ENCODE measurements at places on chromosomes 6 and 20.

- DNase-seq, result no peak
These were observed 42.1 kb upstream of the TMEM30A start for GRCh38 chr6:75326557-75327258.

GRCh38 chr6:105821027-105821426, 265.1 kb upstream of the PRDM1 start:
- DNase-seq, result no peak

- no peak for DNase-seq
These were observed 31.4 kb downstream of the PRDM1 start for GRCh38 chr6:106117579-106117978.

DNA sequence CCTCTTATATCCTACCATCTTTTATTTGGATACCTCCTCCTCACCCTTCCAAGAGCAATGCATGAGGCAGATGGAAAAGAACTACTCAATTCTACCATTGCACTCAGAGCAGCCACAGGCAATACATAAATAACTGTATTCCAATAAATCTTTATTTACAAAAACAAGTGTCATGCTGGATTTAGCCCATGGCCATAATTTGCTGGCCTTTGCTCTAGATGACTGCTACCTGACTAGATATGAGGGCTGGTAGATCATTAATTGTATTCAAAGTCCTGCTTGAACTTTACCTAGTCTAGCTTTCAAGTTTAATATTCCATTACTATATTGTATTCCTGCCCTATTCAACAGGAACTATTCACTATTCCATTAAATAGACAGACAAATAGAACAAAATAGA, 37.1 kb downstream of the AFG1L start:
- DNase-seq, result no peak

- DNase-seq, result no peak
These were observed 1.8 kb downstream of the OSER1 start for GRCh38 chr20:44208770-44209169.

DNA sequence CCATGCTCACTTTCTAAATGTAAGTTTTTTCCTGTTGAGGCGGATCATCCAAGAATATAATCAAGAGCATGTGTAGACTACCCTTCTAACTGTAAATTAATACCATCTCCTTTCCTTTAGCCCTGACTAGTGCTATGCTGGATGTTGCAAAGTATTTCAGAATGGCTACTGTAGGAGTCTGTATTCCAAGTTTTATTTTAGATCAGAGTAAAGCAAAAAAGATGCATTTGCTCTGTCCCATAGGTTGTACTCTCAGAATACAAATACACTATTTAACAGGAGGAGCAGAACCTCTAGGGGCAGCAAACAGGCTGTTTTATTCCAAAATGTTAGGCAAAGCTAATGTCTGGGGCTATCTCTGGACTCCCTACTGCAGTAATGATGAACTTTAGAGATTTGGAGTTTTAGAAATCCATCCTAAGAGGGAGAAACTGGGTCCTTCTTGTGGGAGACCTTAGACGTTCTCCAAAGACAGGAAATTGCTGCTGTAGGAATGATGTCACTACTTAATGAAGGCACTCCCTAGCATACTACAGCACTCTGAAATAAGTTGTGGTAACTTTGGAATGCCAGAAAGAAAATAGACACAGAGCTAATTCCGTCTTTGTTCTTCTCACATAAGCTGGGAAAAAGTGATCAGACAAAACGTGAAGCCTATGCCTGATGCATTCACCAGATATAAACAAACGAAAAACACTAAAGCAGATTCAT, 392.4 kb upstream of the HS3ST5 start:
- no peak for DNase-seq

DNA sequence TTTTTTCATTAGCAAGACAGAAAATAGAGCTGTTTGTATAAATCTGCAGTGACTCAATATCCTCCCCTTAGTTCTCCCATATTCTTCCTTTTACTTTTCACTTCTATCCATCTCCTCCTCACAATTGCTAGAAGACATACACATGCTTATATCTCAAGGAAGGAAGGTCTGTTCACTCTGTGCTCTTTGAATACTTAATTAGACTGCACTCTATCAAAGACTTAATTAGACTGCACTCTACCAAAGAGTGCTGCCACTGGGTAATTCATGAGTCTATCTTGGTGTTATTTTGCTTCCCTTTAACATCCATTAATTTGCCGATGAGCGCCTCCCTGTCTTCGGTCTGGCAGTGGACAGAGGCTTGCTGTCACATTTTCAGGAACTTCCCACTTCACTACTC, 241.9 kb downstream of the ADGB start:
- no peak for DNase-seq

DNA sequence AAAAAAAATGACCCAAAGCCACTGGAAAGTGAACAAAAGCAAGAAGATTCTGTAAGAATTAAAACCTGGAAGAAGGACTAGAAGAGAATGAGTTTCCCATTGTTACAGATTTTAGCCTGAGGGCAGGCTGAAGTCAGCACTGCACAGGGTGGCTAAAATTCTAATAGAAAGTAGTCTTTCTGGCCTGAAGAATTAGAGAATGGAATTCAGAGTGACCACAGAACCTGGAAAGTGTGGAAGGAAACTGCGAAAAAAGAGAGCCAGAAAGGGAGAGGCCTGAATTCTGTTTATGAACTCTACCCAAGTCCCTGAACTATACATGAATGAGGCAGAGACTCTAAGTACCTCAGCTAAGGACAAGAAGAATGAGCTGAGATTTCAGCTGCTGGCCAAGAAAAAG, 38.9 kb upstream of the FILIP1 start:
- no peak for DNase-seq

DNA sequence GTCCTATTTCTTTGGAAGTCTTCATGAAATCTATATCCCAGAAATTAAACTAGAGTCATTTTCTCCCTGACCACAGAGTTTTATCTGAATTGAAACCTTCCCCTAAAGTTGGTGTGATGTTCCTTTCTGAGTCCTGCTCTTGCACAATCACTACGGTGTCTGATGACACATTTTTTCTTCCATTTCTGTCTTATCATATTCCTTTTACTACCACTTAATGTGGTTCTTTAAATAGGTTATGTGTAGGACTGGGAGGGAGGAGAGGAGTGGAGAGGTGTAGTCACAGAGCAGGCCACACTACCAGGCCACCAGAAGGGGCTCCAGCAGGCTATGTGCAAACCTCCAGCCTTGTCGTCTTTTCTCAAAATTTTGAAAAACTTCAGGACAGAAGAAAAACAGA, 39.7 kb upstream of the ATXN1 start:
- no peak for DNase-seq

DNA sequence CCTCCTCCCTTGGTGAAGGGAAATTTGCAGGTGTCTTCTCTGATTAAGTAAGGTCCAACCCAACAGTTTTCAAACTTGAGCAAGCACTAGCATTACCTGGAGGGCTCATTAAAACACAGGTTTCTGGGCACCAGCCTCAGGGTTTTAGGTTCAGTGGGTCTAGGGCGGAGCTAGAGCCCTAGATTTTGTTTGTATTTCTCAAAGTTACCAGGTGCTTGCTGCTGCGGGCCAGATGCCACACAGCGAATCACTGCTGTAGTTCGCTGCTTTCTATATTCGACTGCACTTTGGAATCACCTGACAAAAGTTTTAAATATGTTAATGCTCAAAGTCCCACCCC, 869 bp downstream of the COL21A1 start:
- no peak for DNase-seq

DNA sequence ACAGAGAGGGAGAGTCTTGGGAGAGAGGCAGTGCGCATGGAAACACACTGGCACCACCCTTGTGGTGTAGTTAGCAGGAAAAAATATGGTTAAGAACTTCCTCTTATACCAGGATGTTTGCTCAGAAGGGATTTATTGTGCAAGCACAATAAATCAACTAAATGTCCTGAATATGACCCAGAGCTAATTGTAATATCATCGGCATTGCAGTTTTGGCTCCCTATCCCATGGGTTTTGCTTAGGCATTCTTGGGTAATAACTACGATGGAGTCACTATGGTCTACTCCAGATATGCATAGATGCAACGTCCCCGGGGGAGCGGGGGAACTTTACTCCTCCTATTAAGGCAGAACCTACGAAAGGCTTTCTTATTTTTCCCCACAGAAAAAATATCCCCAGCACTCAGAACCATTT, 751.6 kb downstream of the EYS start:
- no peak for DNase-seq

- no peak for DNase-seq
These were observed 2.3 kb downstream of the CPNE5 start for GRCh38 chr6:36837022-36837339.

DNA sequence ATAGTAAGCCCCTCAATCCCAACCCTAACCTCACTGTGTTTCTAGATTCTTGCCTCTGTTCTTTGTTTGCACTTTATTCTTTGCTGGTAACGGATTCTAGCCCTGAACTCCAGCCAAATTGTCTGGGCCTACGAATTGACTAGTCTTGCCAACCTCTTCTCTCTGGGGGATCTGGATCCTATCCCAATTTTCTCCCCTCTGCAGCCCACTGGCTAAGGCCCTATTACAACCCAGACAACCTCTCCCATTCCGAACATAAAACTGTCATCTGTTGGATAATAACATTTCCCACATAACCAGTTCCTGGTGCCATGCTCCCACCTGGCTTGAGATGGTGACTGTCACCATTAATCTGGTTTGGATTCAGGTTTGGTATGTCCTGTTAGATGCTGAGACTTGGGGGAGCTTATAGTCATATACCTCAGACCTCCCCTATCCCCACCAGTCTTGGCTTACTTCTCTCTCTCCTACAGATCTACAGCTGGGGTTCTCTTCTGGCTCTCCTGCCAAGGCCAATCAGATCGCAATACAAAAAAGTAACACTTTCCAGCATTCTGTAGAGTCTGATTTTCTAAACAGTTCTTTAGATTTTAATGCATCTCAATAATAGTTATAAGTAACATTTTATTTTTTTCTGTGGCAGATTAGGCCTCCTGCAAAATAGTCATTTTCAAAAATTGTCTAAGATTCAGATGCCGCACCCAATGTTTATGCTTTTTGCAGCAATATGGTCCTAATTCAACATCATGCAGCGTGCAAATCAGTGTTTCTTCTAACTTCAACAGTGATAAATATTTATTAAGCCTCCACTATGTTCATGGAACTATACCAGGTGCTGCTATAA, 29.8 kb upstream of the AHI1 start:
- DNase-seq, result no peak

DNA sequence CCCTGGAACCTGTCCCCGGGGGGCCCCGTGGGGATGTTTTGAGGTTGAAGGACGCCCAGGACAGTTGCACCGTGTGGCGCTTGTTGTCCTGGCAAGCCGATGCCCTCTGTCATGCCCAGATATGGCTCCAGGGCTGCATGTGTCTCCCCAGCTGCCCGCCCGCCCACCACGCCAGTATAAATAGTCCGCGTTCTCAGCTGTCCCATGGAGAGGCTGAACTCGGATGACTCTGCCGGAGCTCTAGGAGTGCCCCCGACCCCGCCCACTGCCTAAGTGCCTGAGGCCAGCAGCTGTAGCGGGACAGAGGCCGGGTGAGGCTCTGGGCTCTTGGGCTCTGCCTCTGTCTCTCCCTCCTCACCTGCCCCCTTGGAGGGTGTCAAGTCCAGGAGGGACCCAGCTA, 83.0 kb upstream of the GATA5 start:
- DNase-seq, result no peak

- DNase-seq, result no peak
These were observed 416 bp upstream of the POLR1H start for GRCh38 chr6:30060606-30061091.

DNA sequence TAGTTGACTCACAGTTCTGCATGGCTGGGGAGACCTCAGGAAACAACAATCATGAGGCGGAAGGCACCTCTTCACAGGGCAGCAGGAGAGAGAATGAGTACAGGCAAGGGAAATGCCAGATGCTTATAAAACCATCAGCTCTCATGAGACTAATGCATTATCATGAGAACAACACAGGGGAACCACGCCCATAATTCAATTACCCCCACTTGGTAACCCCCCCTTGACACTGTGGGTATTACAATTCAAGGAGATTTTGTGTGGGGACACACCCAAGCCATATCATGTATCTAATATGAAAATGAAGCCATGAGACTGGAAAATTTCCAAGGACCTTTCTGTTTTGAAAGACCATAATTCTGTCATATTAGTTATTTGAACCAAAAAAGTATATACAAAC, 342.4 kb upstream of the PLCB4 start:
- DNase-seq, result no peak

DNA sequence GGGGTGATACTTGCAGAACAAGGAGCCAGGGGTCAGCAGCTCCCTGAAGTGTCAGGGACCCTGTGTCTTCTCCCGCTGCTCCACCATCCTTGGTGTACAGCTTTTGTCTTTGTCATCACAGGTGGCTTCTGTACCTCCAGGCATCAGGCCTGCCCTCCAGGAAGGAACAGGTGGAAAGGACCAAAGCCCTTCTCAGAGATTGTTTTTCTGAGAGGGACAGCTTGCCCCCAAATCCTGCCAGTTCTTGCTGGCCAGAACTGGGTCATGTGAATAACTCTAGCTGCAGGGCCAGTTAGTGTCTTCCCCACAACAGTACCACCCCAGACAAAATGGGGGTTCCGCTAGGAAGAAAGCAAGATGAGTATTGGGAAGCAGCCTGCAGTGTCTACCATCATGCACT, 31.4 kb downstream of the SNPH start:
- no peak for DNase-seq

DNA sequence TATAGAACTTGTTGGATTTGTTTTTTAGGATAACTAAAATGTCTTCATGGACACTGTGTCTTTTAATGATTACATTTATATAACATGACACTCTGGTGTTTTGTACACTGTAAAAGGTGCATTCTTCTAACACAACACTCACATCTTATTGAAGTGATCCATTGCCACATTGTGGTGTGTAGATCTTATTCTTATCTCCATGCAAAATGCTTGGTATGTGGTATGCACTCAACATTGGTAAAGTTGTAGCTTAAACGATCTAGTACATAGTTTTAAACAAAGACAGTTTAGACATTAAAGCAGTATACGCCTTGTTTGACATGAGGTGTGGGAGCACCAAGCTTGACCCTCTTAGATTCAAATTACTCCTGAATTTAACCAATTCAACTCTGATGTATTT, 84.7 kb downstream of the SASH1 start:
- DNase-seq, result no peak

- DNase-seq, result no peak
These were observed 10.3 kb downstream of the PREX1 start for GRCh38 chr20:48817367-48818030.

DNA sequence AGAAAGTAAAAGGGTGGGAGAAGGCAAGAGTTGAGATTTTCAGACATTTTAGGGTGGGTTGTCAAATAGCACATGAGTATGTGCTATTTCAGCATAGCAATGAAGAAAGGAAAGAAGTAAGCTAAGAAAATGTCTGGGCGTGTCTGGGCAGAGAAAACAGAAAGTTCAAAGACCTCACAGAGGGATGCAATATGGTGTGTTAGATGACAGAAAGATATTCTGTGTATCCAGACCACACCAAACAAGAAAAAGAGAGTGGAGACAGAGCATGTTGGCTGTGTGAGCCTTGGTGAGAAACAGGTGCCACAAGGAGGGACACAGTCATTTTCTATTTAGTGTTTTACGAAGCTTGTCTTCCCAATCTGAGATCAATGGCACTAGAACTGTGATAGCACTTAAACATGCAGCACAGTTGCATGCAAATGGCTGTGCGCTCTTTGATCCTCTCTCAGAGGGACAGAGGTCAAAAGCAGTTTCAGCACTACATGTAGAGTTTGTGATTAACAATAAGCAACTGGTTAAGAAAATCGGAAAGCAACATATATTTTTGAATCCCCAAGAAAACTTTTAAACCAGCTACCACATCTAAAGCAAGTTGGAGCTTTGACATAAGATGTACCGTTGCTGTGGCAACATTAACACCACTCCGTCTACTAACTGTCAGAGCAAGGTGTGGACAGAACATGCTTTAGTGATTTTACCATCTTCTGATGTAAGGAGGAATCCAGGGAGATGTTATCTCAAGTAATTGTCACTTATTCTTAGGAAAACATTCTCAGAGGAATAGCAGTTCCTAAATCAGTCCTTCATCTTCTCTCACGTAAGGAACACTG, 515.5 kb upstream of the NOX3 start:
- no peak for DNase-seq

All from cerebellar nuclear complex (tissue), 1 donor.